ENCODE measurements at places on chromosomes 1 and 21.
A peak's percentile ranks its signal among the peaks of the same experiment; 100 is the strongest.

- DNase-seq = no peak
Measured at GRCh38 chr1:180027949-180028445, 73.4 kb downstream of the CEP350 start.

GRCh38 chr1:184407816-184408510, 21.1 kb downstream of the C1orf21 start:
- DNase-seq = no peak

DNA sequence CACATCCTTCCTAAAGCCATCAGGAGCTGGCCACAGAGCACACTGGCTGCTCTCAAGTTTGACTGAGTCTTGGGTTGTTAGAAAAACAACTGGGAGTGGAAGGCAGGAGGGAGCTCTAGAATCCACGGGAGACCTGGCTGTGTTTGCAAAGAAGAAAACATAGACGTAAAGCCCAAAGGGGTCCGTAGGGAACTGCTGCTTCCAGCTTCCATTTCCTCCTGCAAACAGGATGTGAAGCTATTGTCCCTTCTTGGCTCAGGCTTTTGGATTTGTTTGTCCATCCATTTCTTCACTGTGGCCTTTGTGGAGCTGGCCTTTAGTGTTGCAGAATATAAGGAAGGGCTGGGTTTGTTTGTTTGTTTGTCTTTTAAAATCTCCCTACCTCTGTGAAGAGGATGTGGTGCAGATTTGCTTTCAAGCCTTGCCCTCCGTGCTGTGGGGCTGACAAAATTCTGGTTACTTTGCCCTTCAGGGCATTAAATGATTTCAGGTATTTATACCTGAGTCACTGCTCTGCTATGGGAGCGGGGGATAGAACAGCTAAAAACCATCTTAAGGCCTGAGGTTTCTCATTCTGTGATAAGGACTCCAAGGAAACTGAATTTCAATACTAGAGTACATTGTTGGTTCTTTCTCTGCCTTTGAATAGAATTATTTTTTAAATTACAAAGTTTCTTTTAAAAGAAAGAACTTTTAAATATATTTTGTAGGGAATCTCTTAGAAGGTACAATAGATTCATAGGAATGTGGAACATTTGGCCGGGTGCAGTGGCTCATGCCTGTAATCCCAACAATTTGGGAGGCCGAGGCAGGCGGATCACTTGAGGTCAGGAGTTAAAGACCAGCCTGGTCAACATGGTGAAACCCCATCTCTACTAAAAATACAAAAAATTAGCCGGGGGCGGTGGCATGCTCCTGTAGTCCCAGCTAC, 74.3 kb downstream of the MPZL1 start:
- peak; percentile 60 for DNase-seq

- no peak for DNase-seq
Measured at GRCh38 chr1:46070164-46070814, 62.1 kb downstream of the PIK3R3 start.

- no peak for DNase-seq
Measured at GRCh38 chr1:198880818-198881597, 242.2 kb downstream of the PTPRC start.

DNA sequence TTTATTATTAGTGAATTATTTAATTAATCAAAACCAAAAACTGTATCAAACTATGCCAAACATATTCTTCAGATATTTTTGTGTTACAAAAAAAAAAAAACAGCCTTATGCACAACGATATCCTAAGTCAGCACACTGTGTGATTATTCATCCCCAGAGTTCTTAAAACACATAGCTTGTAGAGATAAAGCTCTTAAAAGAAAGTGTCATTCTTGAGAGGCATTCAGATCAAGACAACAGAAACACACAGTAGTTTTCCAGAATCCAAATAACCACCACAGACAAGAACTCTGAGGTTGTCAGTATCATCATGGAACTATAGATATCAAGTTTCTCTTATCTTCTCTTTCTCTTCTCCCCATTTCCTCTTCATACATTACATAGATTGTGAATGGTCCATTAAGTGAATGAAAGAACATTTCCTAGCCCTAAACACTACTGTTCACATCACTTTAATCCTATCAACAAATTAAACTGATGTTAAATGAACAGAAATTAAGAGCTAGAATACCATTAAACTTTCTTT, 13.5 kb downstream of the ZZZ3 start:
- DNase-seq = no peak

- DNase-seq = no peak
Measured at GRCh38 chr1:215407575-215407974, 159.5 kb upstream of the KCTD3 start.

GRCh38 chr1:207428783-207429182, 25.3 kb upstream of the CR2 start:
- DNase-seq = no peak

- DNase-seq = peak; percentile 72
Measured at GRCh38 chr1:55280731-55281130, 65.6 kb upstream of the USP24 start.

DNA sequence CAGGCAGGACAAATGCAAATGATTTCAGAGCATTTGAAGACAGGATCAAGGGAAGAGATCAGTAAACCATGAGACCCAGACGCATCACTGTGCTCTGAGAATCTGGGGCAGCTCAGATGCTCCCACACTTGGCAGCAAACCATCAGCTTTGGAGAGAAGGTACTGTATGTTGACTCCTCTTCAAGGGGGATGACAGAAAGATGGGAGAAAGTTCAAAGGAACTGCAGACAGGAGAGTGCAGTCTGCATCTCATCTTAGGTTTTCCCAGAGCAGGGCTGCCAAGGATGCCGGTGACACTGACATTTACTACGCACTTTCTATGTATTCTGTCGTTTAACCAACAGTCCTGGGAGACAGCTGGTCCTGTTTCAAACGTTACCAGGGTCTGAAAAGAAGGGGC, 35.8 kb downstream of the OLFML2B start:
- no peak for DNase-seq

- DNase-seq = no peak
Measured at GRCh38 chr21:33940164-33940880, 24.7 kb upstream of the ATP5PO start.

DNA sequence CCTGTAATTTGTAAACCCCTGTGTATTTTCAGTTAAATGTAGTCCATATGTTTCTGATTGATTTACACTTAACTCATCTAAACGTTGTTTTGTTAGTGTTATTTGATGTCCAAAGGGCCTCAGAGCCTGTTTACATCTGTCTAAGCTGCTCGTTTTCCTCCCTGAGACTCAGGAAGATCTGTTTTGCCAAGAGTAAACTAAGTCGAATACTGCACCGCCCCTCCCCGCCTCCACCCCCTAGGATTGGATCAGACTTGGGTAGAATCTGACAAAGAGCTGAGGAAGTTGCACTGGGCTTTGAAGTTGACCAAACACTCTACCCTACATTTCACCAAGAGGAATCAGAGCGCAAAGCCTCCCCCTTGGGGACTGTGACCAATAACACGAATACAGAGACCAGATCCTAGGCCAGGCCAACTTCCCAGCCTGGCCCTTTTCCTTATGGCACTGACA, 206.9 kb upstream of the LMO4 start:
- no peak for DNase-seq

DNA sequence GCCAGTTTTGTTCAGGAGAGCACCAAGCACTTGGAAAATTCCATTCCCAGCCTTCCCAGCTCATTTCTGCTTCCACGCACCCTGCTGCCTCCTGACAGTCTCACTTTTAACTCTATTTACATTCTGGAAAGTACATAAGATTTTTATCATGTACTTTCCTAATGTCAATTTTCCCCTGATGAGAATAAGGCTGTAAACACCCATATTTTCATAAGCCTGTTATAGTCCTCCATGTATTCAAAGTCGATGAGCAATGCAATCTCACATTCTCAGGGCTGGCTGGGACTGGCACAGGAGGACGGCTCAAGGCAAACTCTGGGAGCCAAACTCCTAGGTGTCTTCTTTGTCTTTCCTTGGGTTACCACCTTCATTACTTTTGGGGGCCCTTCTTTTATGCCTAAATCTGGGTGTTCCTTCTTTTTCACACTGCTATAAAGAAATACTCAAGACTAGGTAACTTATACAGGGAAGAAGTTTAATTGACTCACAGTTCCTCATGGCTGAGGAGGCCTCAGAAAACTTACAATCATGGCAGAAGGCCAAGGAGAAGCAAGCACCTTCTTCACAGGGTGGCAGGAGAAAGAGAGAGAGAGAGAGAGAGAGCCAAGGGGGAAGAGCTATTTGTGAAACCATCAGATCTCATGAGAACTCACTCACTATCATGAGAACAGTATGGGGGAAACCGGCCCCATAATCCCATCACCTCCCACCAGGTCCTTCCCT, 94.6 kb downstream of the IGSF21 start:
- DNase-seq = no peak

DNA sequence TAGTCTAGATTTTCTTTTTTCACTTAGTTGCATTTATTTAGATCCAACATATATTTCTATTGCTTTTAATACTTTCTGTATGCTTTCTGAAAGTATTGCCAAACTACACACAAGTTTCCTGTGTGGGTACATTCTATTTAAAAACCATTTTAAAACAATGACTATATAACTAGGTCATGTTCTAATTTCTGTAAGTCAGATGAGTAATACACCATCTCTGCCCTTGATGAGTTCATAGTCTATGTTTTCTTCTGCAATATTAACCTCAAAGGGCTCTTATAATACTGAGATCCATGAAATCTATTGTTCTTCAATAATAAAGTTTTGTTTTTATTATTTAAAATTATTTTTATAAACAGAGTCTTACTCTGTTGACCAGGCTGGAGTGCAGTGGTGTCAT, 68.3 kb downstream of the RNASEL start:
- no peak for DNase-seq

DNA sequence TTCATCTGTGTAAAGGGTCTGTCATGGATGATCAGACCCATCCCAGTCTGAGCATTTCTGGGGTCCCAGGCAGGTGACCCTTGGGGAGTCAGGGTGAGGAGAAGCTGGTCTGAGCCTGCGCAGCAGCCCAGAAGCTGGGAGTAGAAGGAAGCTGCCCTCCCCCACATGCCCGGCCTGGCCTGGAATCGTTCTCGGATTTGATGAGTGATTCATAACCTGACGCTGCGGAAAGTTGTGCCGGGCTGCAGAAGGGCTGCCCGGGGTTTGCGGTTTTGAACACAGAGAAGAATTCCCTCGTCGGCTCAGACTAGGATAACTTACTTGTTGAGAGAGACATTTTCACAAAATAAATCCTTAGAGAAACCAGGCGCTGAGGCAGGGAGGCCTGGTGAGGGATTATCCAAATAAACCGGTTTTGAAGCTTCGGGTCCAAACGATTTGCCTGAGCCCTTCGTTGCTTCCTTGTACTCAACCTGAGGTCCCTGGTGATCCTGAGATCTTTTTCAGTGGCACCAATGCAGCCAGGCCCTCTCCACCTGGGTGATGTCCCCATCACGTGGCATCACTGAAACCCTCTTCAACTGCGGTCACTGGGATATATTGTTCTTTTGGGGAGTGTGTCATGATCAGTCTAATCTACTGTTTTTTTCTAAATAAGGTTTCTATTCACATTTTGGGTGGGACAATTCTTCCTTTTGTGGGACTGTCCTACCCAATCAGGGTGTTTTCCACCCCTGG, 29.2 kb downstream of the EPHB2 start:
- no peak for DNase-seq

DNA sequence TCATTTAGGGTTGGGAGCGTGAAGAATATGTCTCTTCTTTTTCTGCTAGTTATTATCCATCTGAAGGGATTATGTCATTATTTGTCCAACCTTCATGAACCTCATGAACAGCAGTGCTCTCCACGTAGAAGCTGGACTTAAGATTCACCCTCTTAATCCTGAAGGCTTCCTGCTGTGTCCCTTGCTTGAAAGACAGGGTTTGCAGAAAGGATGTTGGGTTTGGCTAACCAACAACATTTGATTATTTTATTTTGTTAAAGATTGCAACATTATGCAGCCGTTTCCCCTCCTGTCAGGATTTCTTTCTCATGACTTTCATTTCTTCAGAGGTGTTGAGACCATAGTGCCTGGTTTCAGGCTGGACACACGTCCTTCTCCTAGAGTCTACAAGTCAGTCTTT, 75.2 kb downstream of the NGF start:
- no peak for DNase-seq

GRCh38 chr1:19720973-19721372, 56.3 kb downstream of the HTR6 start:
- DNase-seq = no peak

DNA sequence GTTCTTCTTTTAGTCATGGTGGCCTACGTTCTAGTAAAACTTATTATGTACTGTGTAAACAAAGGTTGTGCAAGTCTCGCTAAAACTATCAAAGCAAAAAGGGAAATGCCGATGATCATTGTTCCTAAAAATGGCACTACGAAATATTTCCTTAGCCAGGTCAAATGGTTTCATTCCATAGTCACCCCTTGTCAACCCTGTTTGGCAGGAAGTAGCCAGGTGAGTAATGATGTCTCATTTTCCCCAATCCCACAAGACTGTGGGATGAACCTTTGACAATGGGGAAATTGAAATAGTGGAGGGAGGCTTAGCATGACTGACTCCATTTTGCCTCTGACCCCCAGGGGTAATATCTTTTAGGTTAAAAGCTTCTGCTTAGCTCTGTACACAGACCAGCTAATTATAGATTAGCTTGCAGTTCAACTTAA, 5.6 kb upstream of the REN start:
- DNase-seq = no peak

GRCh38 chr1:153364156-153364555, 6.5 kb downstream of the S100A9 start:
- DNase-seq = peak; percentile 69

DNA sequence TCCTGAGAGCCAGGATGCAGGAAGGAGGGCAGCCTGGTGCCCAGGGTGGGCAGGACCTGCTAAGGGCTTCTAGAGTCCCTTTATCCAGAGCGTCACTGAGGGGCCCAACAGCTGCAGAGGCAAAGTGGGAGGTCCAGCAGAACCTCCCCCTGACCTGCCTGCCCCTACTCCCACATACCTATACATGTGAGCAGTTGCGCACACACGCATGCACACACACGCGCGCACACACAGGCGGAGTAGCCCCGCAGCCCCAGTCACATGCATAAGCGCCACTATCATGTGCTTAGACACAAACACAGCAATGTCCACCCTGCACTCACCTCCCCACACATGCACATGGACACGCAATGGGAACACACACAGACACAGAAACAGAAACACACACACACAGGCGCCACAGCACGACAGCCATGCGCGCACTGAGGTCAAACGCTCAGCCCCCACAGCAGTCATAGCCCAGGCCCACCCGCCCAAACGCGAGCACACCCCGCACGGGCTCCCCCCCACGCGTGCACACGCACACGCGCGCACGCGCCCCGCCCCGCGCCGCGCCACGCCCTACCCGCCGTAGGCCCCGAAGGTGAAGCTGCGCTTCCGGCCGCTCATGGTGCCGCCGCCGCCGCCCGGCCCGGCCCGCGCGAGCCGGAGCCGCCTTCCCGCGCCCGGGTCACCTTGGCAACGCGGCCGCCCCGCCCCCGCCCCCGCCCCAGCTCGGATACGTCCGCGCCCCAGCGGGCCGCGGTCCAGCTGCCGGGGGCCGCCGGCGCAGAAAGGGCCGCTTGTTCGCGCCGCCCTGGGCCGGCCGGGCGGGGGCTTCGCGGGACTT, 17.7 kb downstream of the RAP1GAP start:
- peak; percentile 80 for DNase-seq

All from islet precursor cell (in vitro differentiated cells).